ENCODE measurements at places on chromosomes 2 and 18.

GRCh38 chr18:54883816-54884604 lies 55.7 kb downstream of the RAB27B start:
- no peak for DNase-seq

- no peak for DNase-seq
These were observed 37.3 kb downstream of the RHBDD1 start for GRCh38 chr2:226873051-226873620.

GRCh38 chr2:10345813-10346212 lies 43.1 kb downstream of the HPCAL1 start:
- no peak for DNase-seq

- no peak for DNase-seq
These were observed 277.7 kb upstream of the MAP2 start for GRCh38 chr2:209145941-209146681.

- no peak for DNase-seq
These were observed 50.9 kb downstream of the HS1BP3 start for GRCh38 chr2:20599861-20600461.

DNA sequence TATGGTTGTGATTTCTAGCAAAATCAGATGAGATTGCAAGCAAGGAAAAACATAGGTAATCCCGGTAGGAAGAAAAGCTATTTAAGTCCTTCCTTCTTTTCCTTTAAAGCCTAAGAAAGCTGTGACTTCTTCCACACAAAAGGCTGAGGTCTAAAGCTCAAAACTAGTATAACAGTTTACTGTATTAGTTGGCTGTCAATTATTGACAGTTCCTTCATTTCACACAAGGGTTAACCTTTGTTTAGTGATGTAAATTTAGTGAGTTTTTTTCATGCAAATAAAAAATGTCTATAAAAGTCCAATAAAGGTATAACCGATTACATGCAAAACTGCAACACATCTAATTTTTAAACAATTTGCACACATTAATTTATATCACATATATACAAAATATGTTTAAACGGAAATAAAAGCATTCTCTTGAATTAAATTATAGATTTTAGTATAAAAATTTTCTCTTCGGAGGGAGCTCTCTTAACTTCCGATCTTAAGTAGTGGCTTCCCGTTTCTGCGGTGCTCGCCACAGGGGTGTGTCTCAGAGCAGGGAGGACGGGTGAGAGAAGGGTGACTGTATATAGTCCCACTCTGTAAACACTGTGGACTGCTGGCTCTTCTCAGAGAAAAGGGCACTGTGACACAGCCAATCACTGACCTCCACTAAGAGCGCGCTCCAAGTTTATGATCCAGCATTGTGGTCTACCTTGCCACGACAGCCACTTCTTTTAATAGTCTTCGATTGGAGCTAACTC lies 33.4 kb downstream of the TTR start:
- no peak for DNase-seq

DNA sequence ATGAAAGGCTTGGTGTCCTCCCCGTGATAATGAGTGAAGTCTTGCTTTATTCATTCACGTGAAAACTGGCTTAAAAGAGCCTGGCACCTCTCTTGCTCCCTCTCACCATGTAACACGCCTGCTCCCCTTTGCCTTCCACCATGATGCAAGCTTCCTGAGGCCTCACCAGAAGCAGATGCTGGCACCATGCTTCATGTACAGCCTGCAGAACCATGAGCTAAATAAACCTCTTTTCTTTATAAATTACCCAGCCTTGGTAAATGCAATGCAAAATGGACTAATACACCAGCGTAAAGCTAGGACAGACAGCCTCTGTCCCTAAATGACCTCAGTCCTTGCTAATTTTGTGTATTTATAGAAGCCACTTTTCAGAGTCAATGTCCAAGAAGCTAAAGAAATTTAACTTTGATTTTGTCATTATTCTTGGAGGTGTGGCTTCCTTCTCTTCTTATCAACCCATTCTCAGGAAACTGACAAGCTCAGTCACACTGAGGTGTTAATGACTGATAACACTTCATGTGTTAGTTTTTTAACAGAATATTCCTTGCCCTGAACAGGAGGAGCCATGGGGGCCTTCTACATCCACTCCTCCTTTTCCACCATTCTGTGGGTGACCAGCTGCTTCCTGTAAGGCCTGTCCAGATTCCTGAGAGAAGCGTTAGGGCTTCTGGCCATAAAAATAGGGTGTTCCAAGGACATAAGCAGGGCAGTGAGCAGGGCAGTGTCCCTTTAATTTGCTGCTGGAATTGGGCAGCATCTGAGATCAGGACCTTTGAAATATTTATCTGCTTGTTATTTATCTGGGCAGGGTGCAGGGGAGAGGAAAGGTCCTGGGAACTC lies 38.0 kb upstream of the EPAS1 start:
- DNase-seq: no peak

DNA sequence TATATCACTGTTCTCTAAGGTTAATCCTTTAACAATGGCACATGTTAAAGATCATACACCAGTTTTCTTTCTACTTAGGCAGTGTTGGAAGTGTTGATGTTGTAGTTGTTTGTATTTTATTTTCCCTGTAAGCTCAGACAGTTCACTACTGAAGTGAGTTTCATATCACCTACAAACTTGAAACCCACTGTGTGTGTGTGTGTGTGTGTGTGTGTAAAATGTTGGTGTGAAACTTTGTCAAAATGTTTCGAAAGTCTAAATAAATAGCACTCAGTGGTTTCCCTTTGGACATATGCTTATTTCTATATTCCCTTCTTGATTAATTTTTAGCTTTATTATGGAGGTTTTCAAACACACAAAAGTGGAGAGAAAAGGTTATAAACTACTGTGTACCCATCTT lies 79.8 kb upstream of the CAVIN2 start:
- DNase-seq: no peak

DNA sequence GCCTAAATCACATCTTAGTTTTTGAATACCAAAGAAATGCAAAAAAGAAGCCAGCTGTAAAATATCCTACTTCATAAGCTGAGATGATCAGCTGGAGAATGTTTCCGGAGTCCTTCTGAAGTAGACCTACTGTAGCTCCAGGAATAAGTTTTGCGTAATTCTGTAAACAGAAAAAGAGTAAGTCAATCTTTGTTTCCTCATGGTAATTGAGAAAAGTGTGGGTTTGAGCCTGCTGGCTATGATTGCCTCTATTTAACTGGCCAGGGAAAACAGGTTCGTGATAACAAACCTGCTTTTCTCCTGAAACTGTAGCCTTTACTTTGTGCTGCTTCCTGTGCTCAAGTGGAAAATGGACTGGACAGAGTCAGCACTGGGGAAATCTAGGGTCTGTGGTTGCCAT lies 58.2 kb downstream of the ITGB6 start:
- no peak for DNase-seq

DNA sequence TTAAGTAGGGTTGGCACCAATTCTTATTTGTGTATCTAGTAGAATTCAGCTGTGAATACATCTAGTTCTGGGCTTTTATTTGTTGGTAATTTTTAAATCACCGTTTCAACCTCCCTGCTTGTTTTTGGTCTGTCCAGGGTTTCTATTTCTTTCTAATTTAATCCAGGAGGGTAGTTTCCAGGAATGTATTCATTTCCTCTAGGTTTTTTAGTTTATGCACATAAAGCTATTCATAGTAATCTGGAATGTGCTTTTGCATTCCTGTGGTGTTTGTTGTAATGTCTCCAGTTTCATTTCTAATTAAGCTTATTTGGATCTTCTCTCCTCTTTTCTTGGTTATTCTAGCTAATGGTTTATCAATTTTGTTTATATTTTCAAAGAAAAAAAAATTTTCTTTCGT lies 1361.8 kb upstream of the DDX18 start:
- no peak for DNase-seq

GRCh38 chr18:59054496-59055287 lies 85.0 kb upstream of the SEC11C start:
- DNase-seq: no peak

- DNase-seq: no peak
These were observed 36.8 kb upstream of the ERCC3 start for GRCh38 chr2:127330753-127331152.

GRCh38 chr18:2997846-2998564 lies 14.9 kb downstream of the LPIN2 start:
- no peak for DNase-seq

DNA sequence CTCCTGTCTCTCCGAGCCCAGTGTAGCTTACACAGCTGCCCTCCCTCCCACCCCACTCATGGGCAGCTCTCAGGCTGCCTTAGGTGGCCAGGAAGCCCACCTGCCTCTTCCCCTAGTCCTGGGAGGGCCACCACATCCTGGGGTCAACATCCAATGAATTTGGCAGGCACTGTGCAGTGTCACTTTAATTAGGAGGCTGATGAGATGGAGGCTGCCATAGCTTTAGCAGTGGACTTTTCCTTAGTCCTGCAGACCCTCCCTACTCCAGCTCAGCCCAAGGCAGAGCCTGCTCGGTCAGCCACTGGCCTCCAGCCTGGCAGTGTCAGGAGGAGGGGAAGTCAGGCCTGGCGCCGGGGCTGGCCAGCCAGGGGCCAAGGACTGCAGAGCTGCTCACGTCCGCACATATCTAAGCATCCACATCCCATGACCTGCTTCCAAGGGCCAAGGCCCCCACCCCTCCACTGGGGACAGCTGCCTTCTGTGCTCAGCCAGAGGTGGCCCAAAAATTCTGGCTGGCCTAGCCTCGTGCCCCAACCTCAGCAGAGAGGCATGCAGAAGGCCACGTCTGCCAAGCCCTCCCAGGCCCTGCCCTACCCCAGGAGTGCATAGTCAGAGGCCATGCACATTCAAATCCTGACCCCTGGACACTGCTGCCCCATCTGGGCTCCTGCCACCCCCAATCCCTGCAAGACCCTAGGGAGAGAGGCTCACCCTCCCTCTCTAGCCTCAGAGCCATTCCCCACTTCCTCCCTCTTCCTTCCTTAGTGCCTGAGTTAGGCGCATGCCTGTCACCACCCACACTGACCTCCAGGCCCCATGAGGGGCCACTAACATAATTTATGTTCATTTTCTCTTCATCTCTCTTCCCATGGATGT lies 33.1 kb downstream of the ADRA2B start:
- no peak for DNase-seq

- DNase-seq: no peak
These were observed 29.3 kb downstream of the CYP26B1 start for GRCh38 chr2:72118386-72118785.

DNA sequence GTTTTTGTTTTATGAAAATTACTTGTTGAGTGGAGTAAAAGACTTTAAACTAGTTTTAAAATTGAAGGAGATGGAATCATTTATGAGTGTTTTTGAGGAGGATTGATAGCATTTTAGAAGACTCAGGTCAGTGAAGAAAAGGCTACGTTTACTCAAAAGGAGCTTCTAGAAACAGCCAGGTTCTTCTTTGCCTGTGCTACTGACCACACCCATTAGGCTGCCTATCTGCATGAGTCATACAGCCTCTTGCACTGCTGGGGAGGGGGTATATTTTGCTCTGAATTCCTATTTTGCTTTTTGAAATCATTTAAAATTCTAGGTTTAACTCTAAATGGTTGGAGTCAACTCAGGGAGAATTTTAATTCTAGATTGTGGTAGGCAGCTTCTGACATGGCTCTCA lies 22.3 kb downstream of the EFEMP1 start:
- no peak for DNase-seq

DNA sequence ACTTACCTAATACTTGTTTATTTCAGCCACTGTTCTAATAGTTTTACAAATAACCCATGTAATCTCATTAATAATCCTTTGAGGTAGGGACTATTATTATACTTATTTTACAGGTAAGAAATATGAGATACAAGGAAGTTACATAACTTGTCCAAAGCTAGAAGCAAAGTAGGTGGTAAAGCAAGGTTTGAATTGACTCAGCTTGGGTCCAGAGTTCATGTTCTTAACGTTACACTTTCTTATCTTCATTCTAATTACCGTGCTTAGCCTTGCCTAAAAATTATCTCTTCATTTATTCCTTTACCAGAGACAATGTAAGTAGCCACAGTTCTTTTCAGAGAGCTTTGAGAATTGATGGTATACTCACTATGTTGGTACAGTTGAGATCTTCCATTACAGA lies 743.6 kb downstream of the KCNJ3 start:
- no peak for DNase-seq

DNA sequence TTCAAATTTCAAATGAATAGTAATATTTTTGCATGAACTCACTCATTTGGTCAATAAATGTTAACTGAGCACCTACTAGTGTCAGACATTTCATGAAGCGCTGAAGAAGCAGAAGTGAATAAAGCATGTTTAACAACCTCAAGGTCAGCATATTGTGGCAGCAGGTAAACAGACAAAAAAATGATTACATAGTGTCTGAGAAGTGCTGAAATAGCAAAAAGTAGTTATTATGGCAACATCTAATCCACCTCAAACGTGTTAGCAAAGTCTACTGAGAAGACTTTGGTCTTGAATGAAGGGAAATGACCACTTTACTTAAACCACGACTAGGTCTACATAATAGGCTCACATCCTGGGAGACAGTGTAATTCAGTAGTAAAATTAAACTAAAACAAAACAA lies 452.2 kb upstream of the LRATD1 start:
- DNase-seq: no peak

- DNase-seq: no peak
These were observed 14.2 kb downstream of the SEPTIN2 start for GRCh38 chr2:241329669-241330615.

DNA sequence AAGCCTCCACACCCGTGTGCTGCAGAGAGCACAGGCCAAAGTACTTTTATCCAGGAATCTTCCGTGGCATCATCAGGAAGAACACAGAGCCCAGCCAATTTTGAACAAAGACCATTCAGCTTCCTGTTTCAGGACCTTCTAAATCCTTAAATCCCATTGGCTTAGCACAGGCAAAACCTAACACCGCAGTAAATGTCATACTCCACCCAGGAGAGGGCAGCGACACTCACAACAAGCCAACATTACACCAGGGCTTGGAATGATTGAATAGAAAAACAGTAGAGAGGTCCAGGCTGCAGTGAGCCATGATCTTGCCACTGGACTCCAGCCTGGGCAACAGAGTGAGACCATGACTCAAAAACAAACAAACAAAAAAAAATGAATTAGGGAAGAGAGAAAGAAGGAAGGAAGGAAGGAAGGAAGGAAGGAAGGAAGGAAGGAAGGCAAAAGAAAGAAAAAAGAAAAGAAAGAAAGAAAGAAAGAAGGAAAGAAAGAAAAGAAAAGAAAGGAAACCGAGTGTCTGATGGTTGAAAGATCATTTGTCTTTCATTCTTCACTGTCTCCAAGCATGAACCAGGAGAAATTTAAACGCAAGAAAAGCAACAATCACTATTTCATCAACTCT lies 144.6 kb upstream of the SATB2 start:
- DNase-seq: no peak

- no peak for DNase-seq
These were observed 68.6 kb downstream of the PLEKHM3 start for GRCh38 chr2:207956771-207957170.

GRCh38 chr18:56062931-56063330 lies 474.9 kb upstream of the TCF4 start:
- no peak for DNase-seq

DNA sequence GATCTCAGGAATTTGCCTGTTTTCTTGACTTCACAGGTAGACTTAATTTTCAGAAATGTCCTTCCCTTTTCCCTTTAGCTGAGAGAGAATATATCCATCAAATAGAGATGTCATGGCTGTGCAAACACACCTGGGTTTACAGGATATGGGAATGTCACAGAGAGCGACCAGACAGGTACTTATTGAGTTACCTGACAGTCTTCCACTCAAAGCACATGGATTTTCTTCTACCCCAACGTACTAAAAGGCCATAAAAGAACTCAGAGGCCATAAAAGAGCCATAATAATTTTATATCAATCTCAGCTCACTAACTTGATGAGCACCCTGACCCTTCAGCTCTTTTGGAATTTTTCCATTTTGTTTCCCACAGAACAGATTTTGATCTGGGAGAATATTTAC lies 5.3 kb upstream of the DTNA start:
- no peak for DNase-seq

Measured in NCI-H1436 treated with DMSO at 0.1 percent for 48 hours (cell line).